SIG-M5 (cell line): ENCODE measurements at places on chromosomes 6 and 20.

DNA sequence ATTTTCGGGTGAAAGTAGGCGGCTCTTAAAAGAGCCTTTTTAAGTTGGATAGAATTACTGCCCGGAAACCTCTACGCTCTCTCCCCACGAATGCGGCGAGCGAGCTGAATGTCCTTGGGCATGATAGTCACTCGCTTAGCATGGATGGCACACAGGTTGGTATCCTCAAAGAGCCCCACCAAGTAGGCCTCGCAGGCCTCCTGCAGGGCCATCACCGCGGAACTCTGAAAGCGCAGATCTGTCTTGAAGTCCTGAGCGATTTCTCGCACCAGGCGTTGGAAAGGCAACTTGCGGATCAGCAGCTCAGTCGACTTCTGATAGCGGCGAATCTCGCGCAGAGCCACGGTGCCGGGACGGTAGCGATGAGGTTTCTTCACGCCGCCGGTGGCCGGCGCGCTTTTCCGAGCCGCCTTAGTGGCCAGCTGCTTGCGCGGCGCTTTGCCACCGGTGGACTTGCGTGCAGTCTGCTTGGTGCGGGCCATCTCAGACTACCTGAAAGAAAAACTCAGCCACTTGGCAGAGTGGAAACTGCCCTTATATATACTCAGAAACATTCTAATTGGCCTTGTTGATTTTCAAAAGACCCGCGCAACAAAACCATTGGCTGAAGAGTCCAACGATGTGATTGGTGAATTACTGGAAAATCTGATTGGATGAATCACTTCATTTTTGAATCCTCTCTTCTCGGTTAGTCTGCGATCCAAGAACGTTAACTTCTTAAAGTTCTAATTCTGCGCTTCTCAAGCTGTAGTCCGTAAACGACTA, 93.9 kb upstream of the BTN3A2 start:
- DNase-seq = peak; percentile 48

- no peak for DNase-seq
These were observed 822 bp downstream of the AFG1L start for GRCh38 chr6:108295676-108296075.

DNA sequence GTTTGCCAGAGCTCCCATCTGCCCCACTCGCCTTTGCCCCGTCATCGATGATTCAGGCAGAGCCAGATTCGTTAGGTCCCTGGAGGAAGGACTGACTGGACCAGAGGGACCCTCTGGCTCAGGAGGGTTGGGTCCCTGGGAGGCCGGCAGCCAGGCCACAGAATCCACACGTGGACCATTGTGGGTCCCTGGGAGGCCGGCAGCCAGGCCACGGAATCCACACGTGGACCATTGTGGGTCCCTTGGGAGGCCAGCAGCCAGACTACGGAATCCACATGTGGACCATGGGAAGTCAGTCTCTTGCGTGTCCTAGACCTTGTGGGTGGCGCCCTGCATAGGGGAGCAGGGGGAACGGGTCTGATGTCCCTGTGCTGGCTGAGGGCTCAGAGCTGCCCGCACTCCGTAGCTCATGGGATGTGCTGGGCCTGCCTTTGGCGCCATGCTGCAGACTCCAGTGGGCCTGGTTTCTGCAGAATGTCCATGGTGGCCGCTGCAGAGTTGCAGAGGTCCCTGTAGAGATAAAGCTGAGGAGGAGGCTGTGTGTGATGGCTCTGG, 23.5 kb downstream of the UCKL1 start:
- no peak for DNase-seq

DNA sequence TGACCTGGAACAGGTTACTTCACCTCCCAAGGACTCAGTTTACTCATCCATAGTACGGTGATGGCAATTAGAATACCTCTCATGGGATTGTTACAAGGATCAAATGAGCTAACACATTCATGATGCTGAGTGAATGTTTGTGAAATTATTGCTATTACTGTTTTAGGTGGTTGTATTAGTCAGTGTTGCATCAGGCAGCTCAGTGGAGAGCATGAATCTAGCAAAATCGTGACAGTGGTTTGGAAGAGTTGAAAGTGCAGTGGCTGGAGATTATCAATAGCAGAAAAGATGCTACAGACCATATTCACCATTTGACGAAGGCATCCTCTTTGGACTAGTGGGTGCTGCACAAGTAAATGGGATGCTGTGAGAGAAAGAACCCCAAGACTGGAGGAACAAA, 50.4 kb upstream of the CTNNBL1 start:
- DNase-seq = no peak

GRCh38 chr6:131792091-131792496, 15.7 kb upstream of the ENPP1 start:
- no peak for DNase-seq

DNA sequence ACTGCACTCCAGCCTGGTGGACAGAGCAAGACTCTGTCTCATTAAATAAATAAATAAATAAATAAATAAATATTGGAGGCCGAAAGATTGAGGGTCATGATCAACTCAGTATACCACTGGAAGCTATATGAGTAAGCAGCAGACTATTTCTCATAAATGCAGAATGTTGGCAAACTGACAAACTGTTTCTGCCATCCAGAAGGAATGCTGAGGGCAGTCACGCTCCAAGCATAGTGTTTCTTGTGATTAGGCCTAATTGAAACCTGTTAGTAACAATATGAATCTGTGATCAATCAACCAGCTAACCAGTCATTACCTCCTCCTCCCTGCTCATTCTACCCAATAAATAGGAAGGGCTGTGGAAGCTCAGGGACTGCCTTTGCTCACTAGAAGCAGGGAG, 15.2 kb upstream of the KCNK15 start:
- DNase-seq = no peak

- DNase-seq = no peak
These were observed 751.0 kb downstream of the CD109 start for GRCh38 chr6:74447013-74447412.
